ENCODE measurements at places on chromosomes 16 and 17.

GRCh38 chr16:24670623-24671454 is 58.6 kb upstream of the TNRC6A start:
- DNase-seq = no peak

DNA sequence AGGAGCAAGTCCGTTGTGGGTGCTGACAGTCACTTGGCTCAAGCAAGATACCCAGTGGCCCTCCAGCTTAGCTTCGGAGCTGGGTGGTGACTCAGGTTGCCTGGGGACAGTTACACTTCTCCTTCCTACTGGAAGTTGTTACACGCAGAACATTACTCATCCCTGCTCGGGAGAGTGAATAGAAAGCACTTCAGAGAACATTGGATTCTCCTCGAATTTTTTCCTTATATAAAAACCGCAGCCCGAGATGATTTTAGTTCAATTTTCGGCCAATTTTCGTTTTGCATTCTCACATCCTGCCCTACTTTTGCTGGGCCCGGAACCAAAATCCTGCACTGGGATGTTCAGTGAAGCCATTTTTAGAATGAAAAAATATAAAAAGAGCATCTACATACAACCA is 99.7 kb downstream of the ELAC2 start:
- no peak for DNase-seq

GRCh38 chr17:20979792-20980083 is 63.1 kb downstream of the USP22 start:
- DNase-seq = no peak

GRCh38 chr16:30447512-30448226 is 2.0 kb upstream of the SEPHS2 start:
- no peak for DNase-seq

DNA sequence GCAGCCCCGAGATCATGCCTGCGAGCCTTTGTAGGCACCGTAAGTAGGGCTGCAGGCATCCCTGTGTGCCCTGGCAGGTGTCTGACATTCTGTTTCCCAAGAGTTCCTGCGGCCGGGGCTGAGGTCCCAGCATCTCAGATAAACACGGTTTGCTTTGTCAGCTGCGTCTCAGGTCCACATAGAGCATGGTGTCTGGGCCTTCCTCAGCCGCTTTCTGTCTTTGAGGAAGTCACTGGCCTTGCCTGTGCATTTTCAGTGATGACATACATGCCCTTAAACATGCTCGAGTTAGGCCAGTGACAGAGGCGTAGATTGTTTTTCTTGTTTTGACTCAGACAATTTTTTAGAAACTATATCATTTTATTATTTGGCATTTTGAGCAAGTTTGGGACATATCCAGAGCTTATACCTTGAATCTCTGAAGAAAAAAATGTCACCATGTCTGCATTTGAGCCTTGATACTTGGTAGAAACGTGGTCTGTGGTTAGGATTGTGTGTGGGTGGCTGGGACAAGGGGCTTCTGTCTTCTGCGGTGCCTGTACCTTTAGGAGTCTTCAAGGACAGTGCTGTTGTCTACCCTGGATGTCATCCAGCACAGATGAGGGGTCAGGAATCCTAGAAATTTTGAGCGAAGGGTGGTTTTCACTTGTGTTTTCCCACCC is 105.8 kb downstream of the SNX29 start:
- no peak for DNase-seq

DNA sequence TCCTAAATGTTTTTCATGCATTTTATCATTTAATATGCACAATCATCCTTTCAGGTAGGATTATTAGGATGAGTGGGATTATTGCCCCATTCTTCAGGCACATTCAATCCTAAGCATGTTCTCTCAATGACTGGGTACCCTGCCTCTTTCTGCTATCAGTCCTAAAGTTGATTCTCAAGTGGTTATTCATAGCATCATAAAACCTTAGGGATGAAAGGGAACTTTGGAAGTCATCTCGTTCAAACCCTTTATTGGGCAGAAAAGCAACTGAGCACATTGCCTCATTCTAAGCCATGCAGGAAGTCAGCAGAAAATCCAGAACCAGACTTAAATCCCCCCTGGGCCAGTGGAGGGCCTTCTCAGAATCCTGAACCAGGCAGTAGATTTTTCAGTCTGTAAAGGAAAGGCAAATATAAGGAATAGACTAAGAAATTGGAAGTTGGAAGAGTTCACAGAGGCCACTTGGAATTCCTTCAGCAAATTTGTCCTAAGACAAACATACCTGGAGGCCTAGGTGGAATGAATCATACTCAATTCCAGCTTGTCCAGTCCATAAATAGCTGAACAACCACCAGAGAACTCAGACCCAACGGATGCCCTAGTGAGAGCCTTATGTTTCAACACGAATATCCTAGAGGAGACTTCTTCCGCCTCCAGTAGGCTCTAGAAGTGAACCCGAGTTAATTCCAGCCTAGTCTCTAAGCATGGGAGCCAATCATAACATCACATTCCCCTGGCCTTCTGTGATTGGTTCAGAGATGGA is 62.7 kb downstream of the IRX6 start:
- DNase-seq = no peak

DNA sequence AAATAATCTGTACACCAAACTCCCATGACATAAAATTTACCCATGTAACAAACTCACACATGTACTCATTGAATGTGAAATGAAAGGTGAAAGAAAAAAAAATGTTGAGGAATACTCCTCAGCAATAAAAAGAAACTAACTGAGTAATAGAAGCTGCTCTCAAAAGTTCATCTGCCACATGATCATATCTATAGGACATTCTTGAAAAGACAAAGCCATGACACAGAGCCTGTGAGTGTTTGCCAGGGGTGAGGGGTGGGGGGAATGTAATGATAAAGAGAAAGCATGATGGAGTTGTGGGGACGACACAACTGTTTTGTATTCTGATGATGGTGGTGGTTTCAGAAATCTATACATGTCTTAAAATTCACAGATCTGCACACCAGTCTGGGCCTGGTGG is 52.2 kb upstream of the TMC5 start:
- no peak for DNase-seq

GRCh38 chr17:50364061-50364458 is 8.9 kb downstream of the MRPL27 start:
- no peak for DNase-seq

DNA sequence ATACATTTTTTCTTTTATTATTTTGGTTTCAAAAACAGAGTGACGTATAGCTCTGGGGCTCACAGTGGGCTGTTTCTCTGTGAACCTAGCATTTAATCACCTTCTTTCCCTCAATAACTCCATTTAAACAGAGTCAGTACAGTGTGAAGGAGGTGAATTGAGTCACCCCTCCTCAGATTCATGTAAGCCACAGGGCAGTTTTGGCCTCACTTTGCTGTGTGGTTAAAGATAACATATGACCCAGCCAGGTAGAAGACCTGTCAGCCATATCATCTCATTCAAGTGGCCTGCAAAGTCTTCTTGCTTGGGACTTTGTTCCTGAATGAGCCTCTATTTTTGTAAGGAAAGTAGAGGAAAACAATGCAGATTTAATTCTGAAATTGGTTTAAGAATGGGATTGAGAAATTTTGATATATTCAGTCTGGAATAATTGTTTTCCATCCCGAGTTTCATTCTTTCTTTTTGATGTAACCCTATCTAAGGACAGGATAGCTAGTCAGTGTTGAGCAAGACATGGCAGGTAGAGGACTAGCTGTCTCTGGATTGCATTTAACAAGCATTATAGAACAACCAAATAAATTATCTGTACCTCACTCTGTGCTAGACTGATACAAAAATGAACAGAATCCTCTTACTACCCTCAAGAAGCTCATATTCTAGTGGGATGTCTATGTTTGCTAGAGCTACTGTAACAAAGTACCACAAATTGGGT is 13.1 kb downstream of the MAP2K6 start:
- DNase-seq = no peak

DNA sequence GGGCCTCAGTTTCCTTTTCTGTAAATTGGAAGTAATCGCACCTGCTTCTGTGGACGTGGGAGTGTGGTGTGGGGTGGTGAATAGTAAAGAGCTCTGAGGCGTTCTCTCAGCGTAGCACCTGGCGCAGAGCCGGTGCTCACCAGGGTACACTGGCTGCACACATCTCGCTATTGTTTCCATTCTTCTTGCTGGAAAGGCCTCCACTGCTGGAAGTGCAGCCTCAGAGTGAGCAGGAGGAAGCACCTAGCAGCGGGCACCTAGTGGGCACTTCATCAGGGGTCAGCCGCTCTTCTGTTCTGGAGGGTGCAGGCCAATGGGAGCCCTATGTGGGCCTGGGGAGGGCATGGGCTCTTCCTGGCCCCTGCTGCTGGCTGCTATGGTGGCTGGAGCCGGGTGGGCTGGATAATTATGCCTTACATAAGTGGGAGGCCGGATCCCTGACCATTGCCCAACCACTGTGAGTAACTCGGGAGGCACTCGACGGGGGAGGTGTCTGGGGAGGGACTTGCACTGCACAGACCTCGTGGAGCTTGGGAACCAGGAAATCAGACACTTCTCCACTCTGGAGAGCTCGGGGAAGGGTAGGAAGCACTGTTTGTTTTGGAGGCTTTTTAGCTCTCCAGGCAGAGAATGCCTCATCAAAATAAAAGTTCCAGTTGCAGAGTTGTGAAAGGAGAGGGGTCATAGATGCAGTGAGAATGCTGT is 1.7 kb downstream of the MAP2K3 start:
- DNase-seq = peak; percentile 43

GRCh38 chr16:82082543-82083244 is 47.6 kb downstream of the HSD17B2 start:
- no peak for DNase-seq

- no peak for DNase-seq
Observed at GRCh38 chr16:1775846-1776671, 3.1 kb upstream of the MRPS34 start.

- no peak for DNase-seq
Observed at GRCh38 chr17:29279397-29280070, 14.4 kb downstream of the NUFIP2 start.

DNA sequence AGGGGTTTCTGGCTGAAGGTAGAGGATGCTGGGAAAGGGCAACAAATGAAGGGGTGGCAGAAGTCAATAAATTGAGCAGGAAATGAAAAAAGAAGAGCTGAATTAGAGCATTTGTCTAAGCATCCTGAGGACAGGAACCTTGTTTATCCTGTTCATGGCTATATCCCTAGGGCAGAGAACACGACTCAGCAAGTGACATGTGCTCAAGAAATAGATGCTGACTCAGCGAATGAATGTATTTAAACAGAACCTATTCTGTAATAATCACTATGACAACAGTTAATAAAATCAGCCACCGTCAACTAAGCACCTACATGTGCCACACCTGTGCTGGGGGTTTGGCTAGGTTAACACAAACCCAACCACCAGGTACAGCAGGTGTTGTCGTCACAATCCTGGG is 80.3 kb downstream of the CDK5R1 start:
- no peak for DNase-seq

DNA sequence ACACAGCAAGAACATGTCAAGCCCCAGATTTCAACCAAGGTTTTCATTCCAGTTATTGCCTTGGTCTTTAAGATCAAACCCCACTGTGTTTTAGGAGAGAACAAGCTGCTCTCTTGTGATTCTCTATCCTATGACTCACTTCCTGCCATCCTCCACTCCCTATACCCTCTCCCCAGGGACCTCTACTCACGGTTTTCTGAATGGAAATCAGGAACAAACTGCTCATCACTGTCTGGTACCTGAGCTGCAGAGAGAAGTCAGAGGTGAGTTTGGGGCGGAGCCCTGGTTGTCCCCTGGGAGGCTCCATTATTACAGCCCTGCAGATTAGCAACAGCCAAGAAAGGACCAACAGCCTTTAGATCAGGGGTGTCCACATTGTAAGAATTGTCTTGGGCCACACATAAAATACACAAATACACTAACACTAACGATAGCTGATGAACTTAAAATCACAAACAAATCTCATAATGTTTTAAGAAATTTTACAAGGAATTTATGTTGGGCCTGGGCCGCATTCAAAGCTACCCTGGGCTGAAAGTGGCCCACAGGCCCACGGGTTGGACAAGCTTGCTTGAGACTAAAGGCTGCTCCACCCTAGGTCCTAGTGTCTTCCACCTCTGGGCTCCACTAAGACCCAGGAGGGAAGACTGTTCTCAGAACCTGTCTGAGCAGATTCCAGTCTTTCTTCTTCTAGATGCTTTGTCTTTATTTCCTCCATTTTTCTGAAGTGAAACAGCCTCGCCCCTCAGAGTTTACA is 9.7 kb downstream of the ETV4 start:
- DNase-seq = no peak

GRCh38 chr17:33888455-33888854 is 366.6 kb upstream of the CCL2 start:
- no peak for DNase-seq

DNA sequence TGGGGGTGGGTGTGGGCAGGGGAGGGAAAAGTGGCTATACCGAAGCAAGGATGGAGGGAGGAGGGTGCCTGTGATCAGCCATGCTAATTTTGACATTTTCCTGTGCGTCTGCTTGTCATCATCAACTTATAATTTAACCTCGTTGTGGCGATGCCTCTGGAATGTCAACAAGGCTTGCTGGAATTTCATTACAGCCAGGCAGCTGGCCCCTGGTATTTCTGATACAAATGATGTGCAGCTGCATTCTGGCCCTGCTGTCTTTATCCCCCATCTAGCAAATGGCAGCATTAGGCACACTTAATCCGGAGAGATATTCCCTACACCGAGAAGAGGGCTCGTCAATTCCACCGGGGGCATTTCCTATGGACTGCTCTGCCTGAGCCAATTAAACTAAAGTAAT is 278.3 kb upstream of the CCL2 start:
- DNase-seq = no peak

- no peak for DNase-seq
Observed at GRCh38 chr16:46733319-46733830, 14.8 kb downstream of the MYLK3 start.

GRCh38 chr17:45431531-45432404 is 902 bp downstream of the ARHGAP27 start:
- DNase-seq = peak; percentile 57

DNA sequence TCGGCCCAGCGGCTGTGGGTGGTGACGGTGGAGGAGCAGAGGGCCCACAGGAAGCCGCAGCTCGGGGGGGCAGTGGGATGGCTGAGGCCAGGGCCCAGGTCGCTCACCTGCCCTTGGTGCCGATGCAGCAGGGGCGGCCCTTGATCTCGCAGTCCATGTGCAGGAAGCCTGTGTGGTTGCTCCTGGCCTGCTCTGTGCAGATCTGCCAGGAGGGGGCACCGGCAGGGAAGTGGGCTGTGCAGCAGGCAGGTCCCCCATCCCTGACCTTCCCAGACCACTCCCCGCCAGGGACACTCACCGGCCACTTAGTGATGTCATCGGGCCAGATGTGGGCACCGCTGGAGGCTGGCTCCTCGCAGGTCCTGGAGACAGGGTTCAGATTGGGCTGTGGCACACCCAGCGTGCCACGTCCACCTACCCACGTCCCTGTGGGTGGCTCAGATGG is 6.2 kb downstream of the AANAT start:
- no peak for DNase-seq
